ENCODE measurements at places on chromosomes 11 and 22. TPM values are rescaled to one million over a fixed set of nuclear protein-coding genes. Genes with fewer than 3 reads are reported as not detected.
A peak's percentile ranks its signal among the peaks of the same experiment; 100 is the strongest.

DNA sequence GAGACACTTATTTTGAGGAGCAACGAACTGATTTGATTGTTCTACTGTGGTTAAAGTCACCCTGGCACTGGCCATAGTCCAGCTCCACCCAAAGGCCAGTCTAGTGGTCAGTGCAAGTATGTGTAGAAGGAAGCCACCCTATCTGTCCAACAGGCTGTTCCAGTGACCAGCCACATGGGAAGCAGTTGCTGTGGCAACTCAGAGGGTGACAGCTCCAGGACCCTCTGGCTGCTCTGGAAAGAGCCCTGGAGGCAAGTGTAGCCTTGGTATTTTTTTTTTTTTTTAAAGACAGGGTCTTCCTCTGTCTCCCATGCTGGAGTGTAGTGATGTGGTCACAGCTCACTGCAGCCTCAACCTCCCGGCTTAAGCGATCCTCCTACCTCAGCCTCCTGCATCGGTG, 27.8 kb downstream of the LMO1 start:
- H3K4me1 ChIP-seq, result no peaks in the 10 kb centered on the region
- DNase-seq, result no peak
- no peak overlapping the region for H3K4me3 ChIP-seq
- no peak overlapping the region for H3K27ac ChIP-seq
- H3K27me3 ChIP-seq, result no peaks in the 10 kb centered on the region

DNA sequence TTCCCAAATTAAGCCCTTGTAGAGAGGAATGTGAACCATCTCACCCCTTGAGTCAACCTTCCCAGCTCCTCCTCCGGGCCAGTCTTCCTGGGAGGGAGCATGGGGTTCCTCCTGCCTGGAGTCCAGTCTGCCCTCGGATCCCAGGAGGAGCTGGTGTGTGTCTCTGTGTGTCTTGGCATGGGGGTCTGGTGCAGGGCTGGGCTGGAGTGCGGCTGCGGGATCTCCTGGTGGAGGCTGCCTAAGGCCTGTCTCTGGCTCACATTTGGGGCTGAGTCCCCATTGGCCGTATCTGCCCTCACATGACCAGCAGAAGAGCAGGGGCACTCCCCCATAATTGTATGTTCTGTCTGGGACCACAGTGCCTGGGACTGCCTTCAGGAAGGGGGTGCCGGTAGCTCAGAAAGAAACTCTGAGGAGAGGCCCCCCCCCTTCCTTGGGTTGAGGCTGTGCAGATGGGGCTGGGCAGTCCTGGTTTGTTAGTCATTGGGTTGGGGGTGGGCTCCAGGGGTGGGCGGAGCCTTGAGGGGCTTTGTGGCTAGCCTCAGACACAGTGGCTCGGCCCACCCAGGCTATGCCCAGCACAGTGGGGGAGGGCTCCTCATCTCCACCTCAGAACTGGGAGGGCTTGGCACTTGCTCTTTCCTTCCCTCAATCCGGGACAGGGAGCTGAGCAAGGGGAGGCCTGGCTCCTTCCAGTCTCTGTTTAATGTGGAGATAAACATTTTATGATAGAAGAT, 2.9 kb downstream of the C1QTNF5 start:
- DNase-seq, result no peak
- peaks cover 15% of the 10 kb centered on the region for H3K36me3 ChIP-seq
- no peak overlapping the region for H3K27ac ChIP-seq
- peaks cover 12% of the 10 kb centered on the region for H3K4me1 ChIP-seq

Gene ARFIP2
- 52.7 TPM for total RNA-seq

DNA sequence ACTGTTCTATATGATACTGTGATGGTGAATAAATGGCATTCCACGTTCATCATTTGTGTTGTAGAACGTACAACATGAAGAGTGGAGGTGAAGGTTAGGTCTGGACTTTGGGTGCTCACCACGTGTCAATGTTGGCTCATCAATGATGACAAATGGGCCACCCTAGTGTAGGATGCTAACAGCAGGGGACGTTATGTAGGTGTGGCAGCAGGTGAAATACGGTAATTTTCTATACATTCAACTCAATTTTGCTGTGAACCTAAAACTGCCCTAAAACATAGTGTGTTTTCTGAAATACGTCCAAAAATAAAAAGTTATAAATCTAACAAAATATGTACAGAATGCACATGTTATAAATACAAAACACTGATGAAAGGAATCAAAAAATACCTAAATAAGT, 6.2 kb downstream of the KRTAP5-6 start:
- H3K4me1 ChIP-seq, result peaks cover 12% of the 10 kb centered on the region
- DNase-seq, result no peak
- H3K36me3 ChIP-seq, result no peaks in the 10 kb centered on the region
- no peaks in the 10 kb centered on the region for H3K27me3 ChIP-seq

Gene TSPAN32
- total RNA-seq, result 110 TPM

- H3K27me3 ChIP-seq, result no peaks in the 10 kb centered on the region
- DNase-seq, result no peak
- H3K4me1 ChIP-seq, result no peaks in the 10 kb centered on the region
- H3K36me3 ChIP-seq, result no peaks in the 10 kb centered on the region
Observed at GRCh38 chr11:22431106-22431505, 92.9 kb downstream of the SLC17A6 start.

- H3K27me3 ChIP-seq, result no peaks in the 10 kb centered on the region
- H3K4me1 ChIP-seq, result no peaks in the 10 kb centered on the region
- H3K36me3 ChIP-seq, result peaks cover 20% of the 10 kb centered on the region
Observed at GRCh38 chr22:29512031-29512430, 32.0 kb downstream of the NEFH start.

Gene ADM
- total RNA-seq, result 5.0 TPM

DNA sequence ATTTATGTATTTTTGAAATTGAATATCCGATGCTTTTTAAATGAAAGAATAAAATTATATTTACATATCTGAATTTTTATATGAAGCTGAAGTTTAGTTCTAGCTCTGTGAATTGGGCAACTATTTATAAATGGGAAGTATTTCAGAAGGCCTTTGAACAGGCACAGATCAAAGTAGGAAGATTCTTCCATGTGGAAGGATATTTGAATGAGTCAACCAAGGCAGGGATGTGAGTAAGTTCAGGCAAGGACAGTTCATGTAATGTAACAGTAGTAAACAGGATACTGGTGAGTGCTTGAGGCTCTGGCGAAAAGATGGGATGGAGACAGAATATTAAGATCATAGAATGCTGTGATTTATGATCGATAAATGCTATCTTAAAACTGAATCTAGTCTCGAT, 417.8 kb upstream of the CCDC179 start:
- no peaks in the 10 kb centered on the region for H3K4me1 ChIP-seq
- no peak overlapping the region for H3K4me3 ChIP-seq
- H3K36me3 ChIP-seq, result no peaks in the 10 kb centered on the region

- H3K4me3 ChIP-seq, result no peak overlapping the region
- peaks cover 5% of the 10 kb centered on the region for H3K36me3 ChIP-seq
- no peaks in the 10 kb centered on the region for H3K27me3 ChIP-seq
- H3K27ac ChIP-seq, result no peak overlapping the region
- no peak for DNase-seq
- H3K4me1 ChIP-seq, result no peaks in the 10 kb centered on the region
Observed at GRCh38 chr22:19398206-19398605, 33.3 kb downstream of the HIRA start.

Gene GAS2
- total RNA-seq, result 4.0 TPM

- peaks cover 34% of the 10 kb centered on the region for H3K4me1 ChIP-seq
- no peaks in the 10 kb centered on the region for H3K36me3 ChIP-seq
- peak overlapping the region; percentile 81 for H3K27ac ChIP-seq
- DNase-seq, result no peak
- no peaks in the 10 kb centered on the region for H3K27me3 ChIP-seq
Observed at GRCh38 chr11:64880240-64881001, 2.0 kb upstream of the EHD1 start.

DNA sequence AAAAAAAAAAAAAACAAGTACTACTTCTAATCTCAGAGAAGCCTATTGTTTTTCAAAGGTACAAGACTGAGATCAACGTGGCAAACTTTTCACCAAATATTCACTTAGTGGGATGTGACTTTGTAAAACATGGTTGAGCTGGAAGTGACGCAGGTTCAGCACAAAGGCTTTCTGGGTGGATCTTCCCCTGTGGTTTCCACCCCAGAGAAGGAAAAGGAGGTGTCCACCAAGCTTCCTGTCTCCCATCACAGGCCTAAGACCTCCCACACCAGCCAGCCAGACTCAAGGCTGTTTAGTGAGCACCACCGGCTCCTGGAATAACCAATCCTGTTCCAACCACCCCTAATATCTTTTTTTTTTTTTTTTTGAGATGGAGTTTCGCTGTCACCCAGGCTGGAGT, 5.7 kb downstream of the TMEM184B start:
- no peak overlapping the region for H3K4me3 ChIP-seq
- H3K27me3 ChIP-seq, result no peaks in the 10 kb centered on the region
- H3K36me3 ChIP-seq, result no peaks in the 10 kb centered on the region
- peaks cover 52% of the 10 kb centered on the region for H3K4me1 ChIP-seq

DNA sequence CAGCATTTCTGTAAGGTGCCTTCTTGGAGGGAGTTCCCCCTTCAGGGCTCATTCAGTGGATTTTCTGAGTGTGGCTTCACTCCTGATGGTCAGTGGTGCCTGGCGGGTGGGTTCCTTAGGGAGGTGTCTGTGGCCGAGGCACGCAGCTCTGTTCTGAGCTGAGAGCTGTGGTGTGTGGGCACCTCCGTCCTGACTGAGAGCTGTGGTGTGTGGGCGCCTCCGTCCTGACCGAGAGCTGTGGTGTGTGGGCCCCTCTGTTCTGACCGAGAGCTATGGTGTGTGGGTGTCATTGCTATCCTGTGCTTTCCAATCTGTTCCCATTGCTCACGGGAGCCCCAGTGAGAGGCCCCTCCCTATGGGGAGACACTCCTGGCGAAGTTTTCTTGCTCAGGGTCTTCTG, 39.8 kb downstream of the MUC6 start:
- H3K27ac ChIP-seq, result no peak overlapping the region
- no peaks in the 10 kb centered on the region for H3K4me1 ChIP-seq
- peaks cover 77% of the 10 kb centered on the region for H3K36me3 ChIP-seq

GRCh38 chr11:48037709-48038468, 57.5 kb downstream of the PTPRJ start:
- DNase-seq, result no peak
- no peaks in the 10 kb centered on the region for H3K27me3 ChIP-seq
- H3K4me1 ChIP-seq, result peaks cover 42% of the 10 kb centered on the region
- no peak overlapping the region for H3K4me3 ChIP-seq
- H3K27ac ChIP-seq, result no peak overlapping the region

Gene TMA7B
- total RNA-seq, result 9.2 TPM

Gene COX8A
- total RNA-seq, result 363 TPM
